Activated T-helper 17 cell treated with anti-CD3 and anti-CD28 coated beads, Interleukin-2, amount 50 U/mL, for 72 hours (primary cell): ENCODE measurements at places on chromosomes 7 and 10.

DNA sequence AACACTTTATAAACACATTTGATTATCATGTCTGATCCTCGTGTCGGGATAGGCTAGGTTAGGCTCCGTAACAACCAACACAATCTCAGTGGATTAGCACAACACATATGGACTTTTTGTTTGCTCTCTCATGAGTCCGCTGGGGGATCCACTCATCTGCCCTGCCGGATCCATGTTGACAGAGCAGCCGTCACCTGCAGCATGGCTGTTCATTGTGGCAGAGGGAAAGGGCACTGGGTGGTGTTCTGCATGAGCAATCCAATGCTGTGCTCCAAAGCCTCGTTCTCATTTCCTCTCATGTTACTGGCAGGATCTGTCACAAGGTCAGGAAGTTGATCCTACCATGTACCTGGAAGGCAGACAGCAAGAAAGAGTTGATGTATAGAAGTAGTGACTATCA, 62.5 kb upstream of the RAPGEF5 start:
- H3K27ac ChIP-seq, result no peak overlapping the region
- H3K4me1 ChIP-seq, result no peaks in the 10 kb centered on the region
- ATAC-seq, result no peak
- H3K4me3 ChIP-seq, result no peak overlapping the region
- H3K27me3 ChIP-seq, result peaks cover 13% of the 10 kb centered on the region

DNA sequence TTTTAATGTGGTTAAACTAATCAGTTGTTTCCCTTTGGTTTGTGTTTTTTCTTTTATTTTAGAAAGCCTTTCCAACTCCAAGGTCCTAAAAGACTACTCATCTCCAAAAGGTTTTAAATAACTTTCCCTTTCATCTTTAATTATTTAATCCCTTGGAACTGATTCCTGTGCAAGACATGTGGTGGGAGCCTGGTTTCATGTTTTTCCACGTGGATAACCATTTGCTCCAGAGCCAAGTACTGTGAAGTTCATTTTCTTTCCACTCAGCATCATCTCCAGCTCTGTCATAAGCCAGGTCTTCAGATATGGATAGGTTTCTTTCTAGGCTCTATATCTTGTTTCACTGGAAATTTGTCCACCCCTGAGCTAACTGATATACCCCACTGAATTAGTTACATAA, 16.7 kb downstream of the PPP1R3C start:
- no peak overlapping the region for H3K27ac ChIP-seq
- H3K36me3 ChIP-seq, result no peaks in the 10 kb centered on the region
- no peak overlapping the region for H3K4me3 ChIP-seq
- H3K27me3 ChIP-seq, result peaks cover 20% of the 10 kb centered on the region

GRCh38 chr10:114561008-114561523, 97.0 kb downstream of the ABLIM1 start:
- H3K4me1 ChIP-seq, result no peaks in the 10 kb centered on the region
- no peak overlapping the region for H3K4me3 ChIP-seq
- no peak overlapping the region for H3K27ac ChIP-seq
- no peaks in the 10 kb centered on the region for H3K36me3 ChIP-seq
- no peak for ATAC-seq

- peaks cover 21% of the 10 kb centered on the region for H3K4me1 ChIP-seq
- H3K27me3 ChIP-seq, result peaks cover 18% of the 10 kb centered on the region
- H3K36me3 ChIP-seq, result peaks cover 9% of the 10 kb centered on the region
- ATAC-seq, result peak; percentile 77
Measured at GRCh38 chr10:14185316-14186045, 145.2 kb downstream of the FRMD4A start.

- no peak overlapping the region for H3K27ac ChIP-seq
- H3K4me3 ChIP-seq, result no peak overlapping the region
- H3K4me1 ChIP-seq, result no peaks in the 10 kb centered on the region
- no peaks in the 10 kb centered on the region for H3K36me3 ChIP-seq
Measured at GRCh38 chr10:131435232-131435631, 123.7 kb upstream of the TCERG1L start.

- H3K4me1 ChIP-seq, result peaks cover 4% of the 10 kb centered on the region
- H3K4me3 ChIP-seq, result no peak overlapping the region
- H3K27me3 ChIP-seq, result peaks cover 19% of the 10 kb centered on the region
- H3K27ac ChIP-seq, result no peak overlapping the region
- ATAC-seq, result no peak
Measured at GRCh38 chr10:48638739-48639527, 34.1 kb upstream of the ARHGAP22 start.
